ENCODE measurements at places on chromosomes 2 and 18. TPM values are rescaled to one million over a fixed set of nuclear protein-coding genes. Genes with fewer than 3 reads are reported as not detected.

Gene FSIP2
- 0.88 TPM for total RNA-seq

Gene MC2R
- total RNA-seq, result 44.2 TPM

GRCh38 chr2:158509928-158510797, 53.4 kb downstream of the PKP4 start:
- no peak for DNase-seq

Gene CNOT9
- total RNA-seq, result 46.2 TPM

DNA sequence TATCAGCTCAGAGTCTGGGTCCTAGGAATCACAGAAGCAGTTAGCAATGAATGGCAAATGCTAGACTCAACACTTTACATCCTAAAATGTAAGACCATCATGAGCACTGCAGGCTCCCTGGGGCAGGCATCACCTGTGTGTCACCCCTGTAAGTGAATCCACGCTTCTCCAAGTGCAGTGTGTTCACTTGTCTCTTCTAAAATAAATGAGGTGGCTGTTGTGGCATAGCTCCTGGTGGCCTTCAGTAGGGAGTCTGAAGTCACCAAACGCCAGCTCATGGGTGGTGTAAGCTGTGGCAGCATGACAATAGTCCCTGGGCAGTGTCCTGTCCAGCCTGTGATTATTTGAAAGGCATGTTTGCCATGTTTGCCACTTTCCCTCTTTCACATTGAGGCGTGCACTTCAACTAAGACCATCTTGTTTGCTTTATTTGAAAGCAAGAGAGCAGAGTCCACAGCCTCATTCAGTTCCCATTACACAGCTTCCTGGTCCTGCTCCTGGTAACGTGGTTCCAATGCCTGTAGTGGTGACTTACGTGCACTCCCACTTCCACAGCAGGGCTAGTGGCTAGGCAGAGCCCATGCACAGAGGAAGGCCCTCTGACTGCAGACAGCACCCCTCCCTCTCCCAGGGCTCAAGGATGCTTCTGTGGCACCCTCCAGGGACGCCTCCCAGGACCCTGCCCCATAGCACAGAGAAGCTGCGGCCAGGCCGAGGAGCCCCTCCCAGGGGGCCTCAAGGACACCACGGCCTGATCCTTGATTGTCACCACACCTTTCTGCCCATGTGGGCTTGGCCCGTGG, 24.3 kb downstream of the COA5 start:
- no peak for DNase-seq

DNA sequence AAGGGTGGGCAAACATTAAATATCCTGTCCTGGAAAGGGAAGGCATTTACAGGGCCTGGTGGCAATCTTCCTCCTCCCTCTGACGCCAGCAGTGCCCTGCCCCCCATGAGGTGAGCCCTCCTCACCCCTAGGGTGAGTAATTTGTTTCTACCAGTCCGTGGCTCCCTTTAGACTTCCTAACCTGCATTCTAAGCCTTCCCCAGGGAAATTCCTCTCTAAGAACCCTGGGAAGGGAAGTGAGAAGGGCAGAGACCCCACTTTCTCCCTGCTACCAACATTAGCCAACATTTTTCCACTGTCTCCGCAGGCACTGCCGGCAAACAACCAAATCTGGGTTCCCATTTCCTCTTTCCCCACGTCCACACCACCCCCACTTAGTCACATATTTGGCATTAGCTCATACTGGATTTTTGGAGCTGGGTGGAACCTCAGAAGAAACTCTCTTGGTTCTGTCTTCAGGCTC, 69.3 kb downstream of the NRP2 start:
- no peak for DNase-seq

DNA sequence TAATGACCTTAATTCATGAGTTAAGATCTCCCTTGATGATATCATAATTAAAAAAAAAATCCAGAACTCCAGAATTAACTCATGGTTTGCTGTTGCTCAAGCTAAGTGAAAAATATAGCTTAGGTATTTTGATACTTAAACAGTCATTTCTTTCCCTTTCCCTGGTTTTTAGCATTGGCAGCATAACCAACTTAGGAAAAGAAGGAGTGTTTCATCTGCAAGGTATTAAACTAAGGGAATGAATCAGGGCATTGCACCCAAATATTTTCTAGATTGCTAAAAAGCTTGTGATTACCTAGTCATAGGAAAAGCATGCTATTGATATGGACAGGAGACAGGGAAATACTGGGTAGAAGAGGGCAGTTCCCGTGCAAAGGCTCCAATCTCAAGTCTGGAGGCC, 207.2 kb downstream of the LRP1B start:
- DNase-seq, result no peak

DNA sequence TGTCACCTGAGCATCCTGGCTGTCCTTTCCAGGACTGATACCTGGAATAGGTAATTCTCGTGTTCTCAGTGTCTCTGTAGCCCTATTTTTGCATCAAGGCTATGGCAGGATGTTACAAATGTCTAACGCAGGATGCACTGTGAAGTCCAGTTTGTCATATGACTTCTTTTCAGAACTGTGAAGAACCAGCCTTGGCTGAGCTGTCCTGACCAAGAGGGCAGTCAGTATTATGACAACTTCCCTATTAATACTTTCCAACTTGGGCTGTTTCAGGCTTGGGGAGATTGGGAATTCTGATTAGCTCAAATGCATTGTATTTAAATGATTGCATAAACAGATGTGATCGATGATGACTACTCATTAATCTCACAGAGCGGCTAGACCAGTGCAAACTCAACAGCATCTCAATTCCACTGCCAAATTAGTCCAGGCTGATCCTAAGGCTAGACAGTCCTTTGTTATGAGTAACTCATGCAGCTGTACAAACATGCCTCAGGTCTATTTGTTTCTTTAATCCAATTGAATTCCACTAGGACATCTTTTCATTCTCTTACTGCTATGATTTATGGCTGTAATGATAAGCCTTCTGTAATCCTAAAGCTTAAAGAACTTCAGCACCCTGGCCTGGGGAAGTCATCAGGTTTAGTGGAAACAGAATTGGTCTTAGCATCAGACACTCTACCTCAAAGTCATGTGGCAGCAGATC, 331.6 kb downstream of the KCNS3 start:
- DNase-seq, result no peak

- no peak for DNase-seq
Measured at GRCh38 chr2:99911736-99912135, 230.7 kb downstream of the AFF3 start.

GRCh38 chr18:78364388-78364960, 615.1 kb upstream of the SALL3 start:
- no peak for DNase-seq

- no peak for DNase-seq
Measured at GRCh38 chr2:233408366-233409285, 54.3 kb downstream of the DGKD start.

- DNase-seq, result no peak
Measured at GRCh38 chr2:130385709-130386108, 29.9 kb downstream of the PTPN18 start.

GRCh38 chr2:26712486-26713465, 20.3 kb downstream of the KCNK3 start:
- peak; percentile 71 for DNase-seq
